ENCODE measurements at places on chromosomes 2 and 18. TPM values are rescaled to one million over a fixed set of nuclear protein-coding genes. Genes with fewer than 3 reads are reported as not detected.

Gene BOK
- total RNA-seq = 41.2 TPM

Gene CYBRD1
- 74.5 TPM for total RNA-seq

Gene EVX2
- not detected for total RNA-seq

Gene ITGB6
- 17.0 TPM for total RNA-seq

Gene PROKR1
- total RNA-seq = not detected

Gene KCNG2
- total RNA-seq = not detected

Gene ARHGAP28
- 15.2 TPM for total RNA-seq

Gene ZNF532
- total RNA-seq = 46.8 TPM

Gene GRHL1
- total RNA-seq = 5.8 TPM

Gene TBR1
- not detected for total RNA-seq

Gene SCYGR2
- total RNA-seq = not detected

- no peaks in the 10 kb centered on the region for H3K4me1 ChIP-seq
- H3K36me3 ChIP-seq = no peaks in the 10 kb centered on the region
- DNase-seq = no peak
- H3K4me3 ChIP-seq = no peak overlapping the region
Observed at GRCh38 chr2:25514043-25514637, 159.2 kb downstream of the DTNB start.

GRCh38 chr2:173386738-173387065 lies 32.0 kb downstream of the CDCA7 start:
- H3K4me3 ChIP-seq = no peak overlapping the region
- no peak for DNase-seq
- H3K27me3 ChIP-seq = no peaks in the 10 kb centered on the region
- no peak overlapping the region for H3K27ac ChIP-seq

DNA sequence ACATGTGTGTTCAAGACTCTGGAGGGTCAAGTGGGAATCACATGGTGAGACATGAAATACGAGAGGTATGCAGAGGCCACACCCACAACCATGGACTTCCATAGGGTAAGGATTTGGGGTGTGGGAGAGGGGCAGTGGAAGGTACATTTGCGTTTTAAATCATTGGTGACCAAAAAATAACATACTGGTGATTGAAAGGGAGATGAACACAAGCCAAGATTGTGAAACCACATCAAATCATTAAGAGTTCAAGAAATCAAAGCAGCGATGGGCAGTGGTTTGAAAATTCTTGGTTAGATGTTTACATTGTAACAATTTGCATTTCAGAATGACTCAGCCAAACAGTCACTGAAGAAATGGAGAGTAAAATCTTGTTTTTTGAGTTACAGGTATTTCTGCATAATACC lies 1.9 kb upstream of the CABYR start:
- no peak overlapping the region for H3K4me3 ChIP-seq
- no peaks in the 10 kb centered on the region for H3K36me3 ChIP-seq
- no peak overlapping the region for H3K27ac ChIP-seq
- H3K27me3 ChIP-seq = no peaks in the 10 kb centered on the region
- peaks cover 19% of the 10 kb centered on the region for H3K4me1 ChIP-seq
- DNase-seq = no peak

DNA sequence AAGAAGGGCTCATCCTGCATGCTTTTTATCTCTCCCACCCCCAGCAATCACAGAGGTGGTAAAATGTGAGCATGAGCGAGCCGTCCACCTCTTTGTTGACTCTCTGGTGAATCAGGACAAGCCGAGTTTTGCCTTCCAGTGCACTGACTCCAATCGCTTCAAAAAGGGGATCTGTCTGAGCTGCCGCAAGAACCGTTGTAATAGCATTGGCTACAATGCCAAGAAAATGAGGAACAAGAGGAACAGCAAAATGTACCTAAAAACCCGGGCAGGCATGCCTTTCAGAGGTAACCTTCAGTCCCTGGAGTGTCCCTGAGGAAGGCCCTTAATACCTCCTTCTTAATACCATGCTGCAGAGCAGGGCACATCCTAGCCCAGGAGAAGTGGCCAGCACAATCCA lies 19.5 kb downstream of the LIPG start:
- no peaks in the 10 kb centered on the region for H3K27me3 ChIP-seq
- no peaks in the 10 kb centered on the region for H3K36me3 ChIP-seq
- no peak overlapping the region for H3K4me3 ChIP-seq
- no peak overlapping the region for H3K27ac ChIP-seq

- peak; percentile 44 for DNase-seq
- peaks cover 43% of the 10 kb centered on the region for H3K27me3 ChIP-seq
- H3K4me1 ChIP-seq = peaks cover 16% of the 10 kb centered on the region
- H3K27ac ChIP-seq = peak within 1 kb of the TSS; percentile 84
- peak within 1 kb of the TSS; percentile 77 for H3K4me3 ChIP-seq
Observed at GRCh38 chr2:109128616-109129355, at the start of gene SH3RF3. Gene SH3RF3, plus strand, starts transcription at chr2:109129205.

DNA sequence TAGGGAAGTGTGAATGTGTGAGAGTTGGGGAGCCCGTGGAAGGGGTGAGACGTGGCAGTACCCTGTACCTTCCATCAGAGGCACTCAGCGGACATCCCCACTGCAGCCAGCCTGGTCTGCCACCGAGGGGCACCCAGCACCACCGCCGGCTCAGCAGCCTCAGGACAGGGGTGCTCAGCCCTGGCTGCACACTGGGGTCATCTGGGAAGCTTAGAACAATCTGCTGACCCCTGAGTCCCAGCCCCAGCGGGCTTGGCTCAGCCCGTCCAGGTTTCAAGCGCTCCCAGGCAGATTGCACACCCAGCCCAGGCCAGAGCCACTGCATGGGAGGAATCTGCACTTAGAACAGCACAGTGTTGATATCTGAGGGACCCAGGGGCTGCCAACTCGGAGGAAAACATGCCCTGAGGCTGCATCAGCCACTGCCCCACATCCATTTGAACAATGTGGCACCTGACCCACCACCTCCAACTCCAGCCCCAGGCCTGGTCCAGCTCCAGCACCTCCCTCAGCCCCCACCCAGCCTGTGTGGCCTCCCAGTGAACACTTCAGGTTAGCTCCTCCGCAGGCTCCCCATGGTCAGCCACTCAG lies 147.1 kb upstream of the OTOS start:
- H3K36me3 ChIP-seq = no peaks in the 10 kb centered on the region
- H3K4me1 ChIP-seq = no peaks in the 10 kb centered on the region
- H3K27me3 ChIP-seq = no peaks in the 10 kb centered on the region
- no peak overlapping the region for H3K27ac ChIP-seq

DNA sequence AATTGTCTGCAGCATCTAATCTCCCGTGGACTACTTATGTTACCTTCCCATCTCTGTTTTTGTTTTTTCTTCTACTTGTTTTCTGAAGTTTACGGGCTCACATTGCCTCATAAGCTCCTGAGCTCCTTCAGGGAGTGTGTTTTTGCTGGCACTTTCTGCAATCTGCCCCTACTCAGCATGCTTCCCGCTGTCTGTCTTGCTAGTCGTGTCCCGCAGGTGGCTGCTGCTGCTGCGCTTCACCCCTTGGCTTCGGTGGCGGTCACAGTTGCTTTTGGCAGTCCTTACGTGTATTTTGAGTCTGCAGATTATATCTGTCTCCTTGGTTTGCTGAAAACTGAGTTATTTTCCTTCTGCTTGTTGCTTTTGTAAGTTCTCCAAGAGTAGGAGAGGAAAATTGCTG lies 37.3 kb downstream of the FER1L5 start:
- H3K27ac ChIP-seq = no peak overlapping the region
- H3K4me3 ChIP-seq = no peak overlapping the region
- H3K27me3 ChIP-seq = no peaks in the 10 kb centered on the region
- DNase-seq = no peak
- H3K36me3 ChIP-seq = no peaks in the 10 kb centered on the region
- no peaks in the 10 kb centered on the region for H3K4me1 ChIP-seq

DNA sequence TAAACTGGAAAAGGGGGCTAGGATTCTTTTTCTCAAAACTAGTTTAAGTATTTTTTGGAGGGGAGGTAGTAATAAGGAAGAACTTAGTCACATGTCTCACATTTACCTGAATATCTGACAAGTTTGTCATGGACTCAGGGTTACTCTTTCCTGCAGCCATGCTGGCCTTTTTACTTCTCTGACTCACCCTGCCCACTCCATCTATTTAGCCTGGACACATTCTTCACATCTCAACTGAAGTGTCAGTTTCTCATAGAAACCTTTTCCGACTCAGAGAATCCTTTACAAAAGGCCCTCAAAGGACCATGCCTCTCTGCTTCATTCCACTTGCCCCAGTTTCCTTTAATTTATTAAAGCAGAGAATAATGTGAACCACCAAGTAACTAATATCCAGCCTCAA lies 42.6 kb downstream of the SCN7A start:
- H3K36me3 ChIP-seq = no peaks in the 10 kb centered on the region
- DNase-seq = no peak
- no peaks in the 10 kb centered on the region for H3K27me3 ChIP-seq

- H3K27ac ChIP-seq = peak overlapping the region; percentile 81
- no peaks in the 10 kb centered on the region for H3K27me3 ChIP-seq
- peak; percentile 86 for DNase-seq
- no peaks in the 10 kb centered on the region for H3K36me3 ChIP-seq
- peaks cover 11% of the 10 kb centered on the region for H3K4me1 ChIP-seq
Observed at GRCh38 chr2:120239488-120240287, 13.0 kb upstream of the RALB start.

DNA sequence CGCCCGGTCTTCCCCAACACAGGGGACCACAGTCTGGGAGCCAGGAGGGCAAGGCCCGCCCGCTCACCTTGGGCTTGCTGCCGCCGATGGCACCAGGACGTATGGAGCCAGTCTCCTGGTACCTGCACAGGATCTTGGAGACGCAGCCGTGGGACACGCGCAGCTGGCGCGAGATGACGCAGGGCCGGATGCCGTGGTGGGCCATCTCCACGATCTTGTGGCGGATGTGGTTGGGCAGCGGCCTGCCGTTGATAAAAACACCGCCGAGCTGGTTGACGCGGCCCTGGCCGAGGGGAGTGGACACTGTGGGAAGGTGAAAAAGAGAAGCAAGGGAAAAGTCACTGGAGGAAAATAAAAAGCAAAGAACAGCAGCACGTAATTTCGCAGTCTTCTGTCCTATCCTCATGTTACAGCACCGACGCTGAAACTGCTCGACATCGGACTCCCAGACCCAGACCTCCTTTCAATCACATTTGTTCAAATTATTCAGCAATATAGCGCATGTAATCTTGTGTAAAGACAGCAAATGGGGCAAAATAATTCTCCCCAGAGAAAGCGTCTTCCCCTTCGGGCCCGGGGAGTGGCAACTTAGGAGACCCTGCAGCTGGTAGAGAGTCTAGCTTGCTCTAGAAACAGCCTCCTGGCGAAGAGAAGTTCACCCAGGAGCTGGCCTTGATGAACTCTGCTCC lies 1.7 kb downstream of the PAX3 start:
- no peak overlapping the region for H3K4me3 ChIP-seq
- no peaks in the 10 kb centered on the region for H3K36me3 ChIP-seq
- peaks cover 68% of the 10 kb centered on the region for H3K4me1 ChIP-seq
- DNase-seq = no peak

- H3K4me1 ChIP-seq = peaks cover 13% of the 10 kb centered on the region
- no peaks in the 10 kb centered on the region for H3K36me3 ChIP-seq
Observed at GRCh38 chr2:16509042-16509441, 156.6 kb downstream of the CYRIA start.

- H3K27ac ChIP-seq = no peak overlapping the region
- H3K36me3 ChIP-seq = no peaks in the 10 kb centered on the region
- H3K4me3 ChIP-seq = no peak overlapping the region
Observed at GRCh38 chr2:64338108-64338507, 115.9 kb upstream of the LGALSL start.

DNA sequence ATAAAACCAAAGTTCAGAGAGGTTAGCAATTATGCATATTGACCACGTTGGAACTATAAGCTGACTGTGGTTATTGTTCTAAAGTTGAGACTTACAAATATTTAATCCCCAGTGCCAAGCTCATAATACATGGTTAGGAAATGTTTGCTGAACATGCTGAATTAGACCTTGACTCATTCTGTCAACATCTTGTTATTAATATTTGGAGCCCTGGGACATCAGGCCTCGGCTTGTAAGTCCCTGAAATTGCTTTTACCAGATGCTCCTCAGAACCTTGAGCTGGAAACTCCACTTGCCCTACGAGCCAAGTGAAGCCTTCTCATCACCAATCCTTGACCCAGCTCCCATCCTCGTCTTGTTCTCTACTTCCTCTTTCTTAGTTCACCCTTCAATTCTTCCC lies 21.2 kb downstream of the DYNAP start:
- H3K4me1 ChIP-seq = no peaks in the 10 kb centered on the region
- no peaks in the 10 kb centered on the region for H3K36me3 ChIP-seq
- H3K27me3 ChIP-seq = no peaks in the 10 kb centered on the region
- no peak for DNase-seq

All from stomach (tissue), 19 donors.